Karpas-422 (cell line): ENCODE measurements at places on chromosomes 5 and 9.
A peak's percentile ranks its signal among the peaks of the same experiment; 100 is the strongest.

GRCh38 chr9:114090798-114091197, 8.3 kb downstream of the KIF12 start:
- DNase-seq, result no peak

DNA sequence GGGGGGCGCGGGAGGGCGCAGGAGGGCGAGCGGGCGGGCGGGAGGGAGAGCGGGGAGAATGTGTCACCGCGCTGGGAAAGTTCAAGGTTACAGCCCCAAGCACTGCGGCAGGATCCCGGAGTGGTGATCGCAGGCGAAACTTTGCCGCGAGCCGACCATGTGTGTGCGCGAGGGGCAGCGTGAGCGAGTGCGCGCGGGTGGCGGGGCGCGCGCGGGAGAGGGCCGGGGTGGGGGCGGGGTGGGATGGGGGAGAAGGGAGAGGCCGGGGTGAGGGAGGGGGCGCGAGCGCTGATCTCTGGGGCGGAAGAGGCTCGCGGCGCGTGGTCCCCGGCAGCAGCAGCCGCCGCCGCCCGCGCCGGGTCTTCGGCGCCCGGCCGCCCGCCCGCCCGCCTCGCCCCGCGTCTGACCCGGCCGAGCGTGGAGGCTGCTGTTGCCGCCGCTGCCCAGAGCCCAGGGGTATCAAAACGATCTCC, at the start of gene NFIB:
TSS of gene NFIB (minus strand) at position 191 of the 473 bp plus-strand sequence. CDS start 630 bp downstream, outside the sequence.
- no peak for DNase-seq

- DNase-seq, result no peak
These were observed 135.9 kb downstream of the MACROH2A1 start for GRCh38 chr5:135263022-135263668.

GRCh38 chr9:133375724-133376654, at the start of the genes STKLD1 and SURF4:
STKLD1 (plus strand) TSS chr9:133376366; CDS start chr9:133376474, 108 bp downstream.
SURF4 (minus strand) TSS chr9:133376060; CDS start chr9:133375969, 91 bp downstream.
- DNase-seq, result peak; percentile 98

DNA sequence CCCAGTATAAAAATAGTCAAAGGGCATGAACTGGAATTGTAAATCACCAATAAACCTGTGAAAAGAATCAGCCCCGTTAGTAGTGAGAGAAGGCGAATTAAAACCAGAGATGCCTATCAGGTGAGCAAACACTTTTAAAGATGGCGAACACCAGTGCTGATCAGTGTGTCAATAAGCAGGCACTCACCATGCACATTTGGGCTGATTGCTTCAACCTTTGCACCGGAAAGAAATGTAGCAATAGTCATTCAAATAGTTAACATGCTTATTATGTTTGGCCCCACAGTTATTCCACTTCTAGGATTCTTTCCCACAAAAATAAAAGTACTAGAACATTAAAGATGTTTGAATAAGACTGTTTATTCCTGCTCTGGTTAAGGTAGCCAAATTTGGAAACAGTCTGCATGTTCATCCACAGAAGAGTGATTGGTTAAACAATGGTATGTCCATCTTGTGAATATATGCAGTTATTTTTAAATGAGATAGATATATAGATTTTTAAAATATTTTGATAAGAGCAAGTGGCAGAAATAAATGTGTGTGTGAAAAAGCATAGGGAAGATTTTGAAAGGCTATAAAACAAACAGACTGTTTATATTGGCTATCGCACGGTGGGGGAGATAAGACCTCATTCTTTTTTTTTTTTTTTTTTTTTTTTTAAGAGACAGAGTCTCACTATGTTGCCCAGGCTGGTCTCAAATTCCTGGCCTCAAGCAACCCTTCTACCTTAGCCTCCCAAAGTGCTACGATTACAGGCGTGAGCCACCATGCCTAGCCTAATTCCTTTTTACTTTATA, 112.2 kb downstream of the PIP5K1B start:
- no peak for DNase-seq

DNA sequence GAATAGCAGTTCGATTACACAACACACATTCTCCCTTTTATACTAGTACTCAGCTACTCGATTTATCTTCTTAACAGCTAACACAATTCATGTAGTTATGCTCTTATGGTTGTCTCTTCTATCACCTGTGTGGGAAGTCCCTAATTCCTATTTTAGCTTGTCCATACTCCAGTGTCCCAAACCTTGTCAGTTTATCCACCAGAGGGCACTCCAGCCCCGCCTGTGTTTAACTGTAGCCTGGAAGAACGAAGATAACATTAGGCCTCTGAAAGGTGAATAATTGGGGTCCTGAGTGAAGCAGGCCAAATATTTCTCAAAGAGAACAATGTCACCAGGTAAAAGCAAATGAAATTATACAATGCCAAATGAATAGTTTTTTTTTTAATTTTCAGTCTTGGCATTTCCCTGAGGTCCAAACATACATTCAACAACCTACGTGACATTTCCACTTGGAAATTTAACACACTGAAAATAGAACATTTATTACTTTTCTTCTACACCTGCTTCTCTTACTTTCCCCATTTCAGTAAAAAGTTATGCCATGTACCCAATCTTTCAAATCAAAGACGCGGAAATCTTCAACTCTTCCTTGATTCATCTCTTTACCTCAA, 560.7 kb downstream of the HTR1A start:
- peak; percentile 81 for DNase-seq

DNA sequence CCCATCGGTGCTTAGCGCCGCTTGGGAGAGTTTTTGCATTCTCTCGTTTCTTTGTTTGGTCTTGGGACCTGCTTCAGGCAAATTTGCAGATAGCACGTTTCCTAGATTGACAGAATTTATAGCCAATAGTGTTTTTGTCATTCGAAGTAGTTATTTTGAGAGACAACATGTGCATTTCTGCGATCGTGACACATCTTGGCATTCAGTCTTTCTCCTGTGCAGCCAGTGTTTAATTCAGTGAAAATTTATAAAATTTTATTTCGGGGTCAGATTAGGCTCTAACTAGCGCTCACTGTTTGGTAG, 830 bp downstream of the PRRC1 start:
- peak; percentile 90 for DNase-seq

GRCh38 chr9:98770717-98771116, 25.6 kb downstream of the ANKS6 start:
- no peak for DNase-seq

DNA sequence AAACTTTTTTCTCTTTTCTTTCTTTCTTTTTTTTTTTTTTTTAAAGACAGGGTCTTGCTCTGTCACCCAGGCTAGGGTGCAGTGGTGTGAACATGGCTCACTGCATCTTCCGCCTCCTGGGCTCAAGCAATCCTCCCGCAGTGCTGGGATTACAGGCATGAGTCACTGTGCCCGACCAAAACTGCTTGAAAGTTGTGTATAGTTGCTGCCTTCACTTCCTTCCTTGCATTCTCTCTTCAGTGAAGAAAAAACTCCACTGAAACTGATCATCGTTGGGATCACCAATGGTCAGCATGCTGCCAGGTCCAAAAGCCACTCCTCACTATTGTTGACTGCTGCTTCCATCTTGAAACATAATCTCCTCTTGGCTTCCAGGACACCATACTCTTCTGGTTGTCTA, 66.6 kb upstream of the CTNNA1 start:
- DNase-seq, result no peak

- no peak for DNase-seq
These were observed 683 bp downstream of the OSMR start for GRCh38 chr5:38846379-38847011.

DNA sequence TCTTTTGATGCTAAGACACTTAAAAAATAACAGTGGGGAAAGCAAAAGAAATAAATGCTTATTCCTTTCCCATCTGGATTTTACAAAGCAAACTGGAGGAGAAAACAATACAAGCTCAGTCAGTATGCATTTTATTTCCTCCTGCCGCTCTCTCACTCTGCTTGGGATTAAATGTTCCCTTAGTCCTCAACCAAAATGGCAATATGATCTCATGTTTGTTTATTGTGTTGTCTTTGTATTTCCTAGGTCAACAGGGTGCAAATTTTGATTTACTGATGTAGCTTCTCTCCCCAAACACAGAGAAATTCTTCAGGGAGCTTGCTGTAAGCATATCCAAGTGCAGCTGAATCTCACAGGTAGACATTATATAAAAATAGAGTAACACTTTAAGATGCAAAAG, 92.1 kb upstream of the ERBIN start:
- DNase-seq, result no peak

DNA sequence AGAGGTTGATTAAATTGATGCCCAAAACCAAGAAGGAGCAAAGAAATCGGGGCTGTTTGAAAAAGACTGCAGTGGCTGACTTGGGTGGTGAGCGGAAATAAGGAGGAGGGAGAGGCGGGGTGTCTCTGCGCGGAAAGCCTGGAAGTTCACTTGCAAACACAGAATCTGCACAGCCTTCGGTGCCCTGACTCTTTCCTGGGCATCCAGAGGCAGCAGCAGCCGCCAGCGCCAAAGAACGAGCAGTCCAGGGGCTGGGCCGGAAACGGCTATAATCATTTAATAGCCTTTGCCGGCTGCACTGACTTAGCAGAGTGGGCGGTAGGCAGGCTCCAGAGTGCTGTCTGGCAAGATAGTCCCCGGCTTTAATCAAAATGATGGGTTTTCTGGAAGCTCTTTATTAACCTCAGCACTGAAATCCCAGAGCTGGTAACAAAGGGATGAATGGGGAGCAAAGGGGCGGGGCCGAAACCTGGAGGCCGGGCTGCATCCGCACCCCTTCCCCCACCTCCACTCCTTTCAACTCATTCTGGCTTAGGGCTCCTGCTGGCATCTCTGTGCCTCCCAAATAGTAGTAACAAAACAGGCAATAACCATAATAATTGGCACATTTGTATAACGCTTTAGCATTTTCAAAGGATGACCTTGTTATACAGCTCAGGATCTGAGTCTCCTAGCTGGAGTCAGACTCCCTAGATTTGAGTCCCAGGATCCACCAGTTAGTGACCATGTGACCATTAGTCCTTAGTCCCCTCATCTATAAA, 35.7 kb downstream of the PCDHAC2 start:
- DNase-seq, result no peak

- no peak for DNase-seq
These were observed 49.9 kb downstream of the JMY start for GRCh38 chr5:79285833-79286232.

DNA sequence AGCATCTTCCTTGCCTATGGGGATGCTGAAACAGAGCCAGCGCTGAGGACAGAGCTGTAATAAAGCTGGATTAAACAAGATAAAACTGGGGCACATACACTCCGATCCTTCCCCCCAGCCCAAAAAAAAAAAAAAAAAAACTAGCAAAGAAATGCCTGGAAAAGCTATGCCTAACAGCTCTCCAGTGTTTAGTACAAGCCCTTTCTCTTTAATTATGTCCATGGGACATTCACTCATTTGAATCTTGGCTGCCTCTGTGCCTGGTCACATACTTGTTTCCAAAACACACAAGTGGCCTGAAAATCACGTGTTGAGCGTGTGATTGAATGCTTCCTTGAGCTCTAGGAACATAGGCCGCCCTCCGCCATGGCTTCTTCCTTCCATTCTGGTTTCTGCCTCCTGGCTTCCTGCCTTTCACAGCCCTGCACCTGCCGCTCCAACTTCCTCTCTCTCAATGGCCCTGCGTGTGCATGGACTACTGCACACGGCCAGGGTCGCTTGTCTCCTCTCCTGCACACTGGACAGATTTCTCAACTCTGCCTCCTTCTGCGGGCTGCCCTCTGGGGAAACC, 111.0 kb upstream of the RETREG1 start:
- DNase-seq, result no peak

DNA sequence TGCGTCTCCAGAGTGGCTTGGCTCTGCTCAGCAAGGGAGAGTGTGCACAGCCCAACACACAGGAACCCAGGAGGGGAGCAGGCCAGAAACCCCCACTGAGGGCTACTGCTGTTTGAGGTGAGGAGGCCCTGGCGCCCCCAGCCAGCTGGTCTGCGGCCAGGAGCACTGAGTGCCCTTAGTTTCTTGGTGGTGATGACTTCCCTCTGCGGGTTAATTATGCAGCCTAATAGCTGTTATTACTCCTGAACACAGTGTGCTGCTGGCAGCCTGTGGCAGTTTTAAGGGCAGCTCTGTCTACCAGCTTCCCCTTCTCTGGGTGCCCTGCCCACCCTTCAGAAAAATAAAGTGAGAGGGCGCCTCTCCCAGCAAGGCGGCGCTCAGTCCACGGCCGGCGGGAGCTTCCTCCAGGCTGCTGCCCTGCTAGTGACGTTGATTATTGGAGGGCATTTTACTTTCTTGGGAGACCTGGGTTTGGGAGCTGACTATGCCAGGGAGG, 19.2 kb downstream of the GADD45G start:
- DNase-seq, result no peak

DNA sequence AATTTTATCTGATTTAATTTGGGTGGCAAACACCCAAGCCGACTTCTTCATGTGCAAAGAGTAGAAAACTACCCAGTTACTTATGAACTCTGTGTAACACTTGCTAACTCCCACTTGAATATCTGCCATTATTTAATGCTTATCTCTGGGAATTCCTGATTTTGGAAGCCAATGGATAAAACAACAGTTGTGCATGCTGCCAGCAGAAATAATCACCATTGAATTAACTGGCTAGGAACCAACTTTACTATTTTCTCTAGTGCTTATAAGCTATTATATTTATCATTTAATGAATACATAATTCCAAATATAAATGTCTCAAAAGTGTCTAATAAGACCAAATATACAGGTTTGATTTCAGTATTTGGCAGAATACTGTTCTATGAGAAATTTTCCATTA, 85.7 kb downstream of the IZUMO3 start:
- no peak for DNase-seq

GRCh38 chr9:7909537-7909936, 110.0 kb upstream of the DMAC1 start:
- DNase-seq, result no peak

GRCh38 chr5:81397176-81397575, 3.2 kb upstream of the ACOT12 start:
- DNase-seq, result no peak

GRCh38 chr5:67921004-67921601, 294.5 kb upstream of the PIK3R1 start:
- DNase-seq, result no peak

GRCh38 chr9:112173489-112174221, 1.4 kb downstream of the SUSD1 start:
- DNase-seq, result no peak

GRCh38 chr5:76701298-76701697, 14.6 kb upstream of the F2R start:
- no peak for DNase-seq

DNA sequence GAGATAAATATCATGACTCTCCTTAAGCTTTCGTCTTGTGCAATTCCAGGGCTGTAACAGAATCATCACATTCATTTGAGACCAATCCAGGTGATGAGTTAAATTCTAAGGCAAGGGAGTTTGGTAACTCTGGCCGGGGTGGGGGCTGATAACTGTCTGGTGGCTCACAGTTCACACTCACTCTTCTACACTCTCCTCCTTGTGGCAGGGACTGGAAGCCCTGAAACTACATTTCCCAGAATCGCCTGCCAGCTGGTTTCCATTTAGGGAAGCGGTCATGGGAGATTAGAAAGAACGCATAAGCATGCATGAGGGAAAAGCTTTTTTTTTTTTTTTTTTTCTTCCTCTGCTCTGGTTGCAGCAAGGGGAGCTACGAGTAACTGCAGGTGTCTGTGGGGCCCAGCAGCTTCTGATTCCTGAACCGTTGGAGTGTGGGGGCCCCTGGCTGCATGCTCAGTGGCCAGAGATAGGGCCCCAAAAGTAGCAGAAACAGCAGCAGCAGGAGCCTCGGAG, 154.8 kb upstream of the TBC1D2 start:
- DNase-seq, result peak; percentile 53
